Motor neuron (in vitro differentiated cells): ENCODE measurements at places on chromosomes 2 and 18.

GRCh38 chr2:71463342-71463654 is 9.9 kb downstream of the DYSF start:
- no peak for ATAC-seq

GRCh38 chr2:231713730-231714638 is 5.7 kb downstream of the PTMA start:
- ATAC-seq = peak; percentile 15

DNA sequence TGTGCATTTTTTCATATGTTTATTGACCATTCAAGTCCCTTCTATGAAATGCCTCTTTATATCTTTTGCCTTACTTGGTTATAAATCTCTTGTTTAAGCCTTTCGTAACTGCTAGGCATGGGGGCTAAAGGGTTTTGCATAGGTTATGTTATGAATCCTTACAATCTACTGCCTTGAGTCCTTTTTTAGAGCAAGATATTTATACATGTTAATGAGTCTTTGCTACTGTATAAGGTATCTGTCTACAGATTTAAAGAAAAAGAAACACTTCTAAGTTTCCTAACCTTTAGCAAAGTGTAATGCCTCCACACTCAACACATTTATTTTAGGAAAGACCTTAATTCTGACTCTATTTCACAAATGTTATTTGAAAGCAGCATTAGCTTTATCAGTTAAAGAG is 43.6 kb upstream of the XPO1 start:
- no peak for ATAC-seq

GRCh38 chr2:65373365-65373918 is 59.0 kb downstream of the SPRED2 start:
- ATAC-seq = no peak

DNA sequence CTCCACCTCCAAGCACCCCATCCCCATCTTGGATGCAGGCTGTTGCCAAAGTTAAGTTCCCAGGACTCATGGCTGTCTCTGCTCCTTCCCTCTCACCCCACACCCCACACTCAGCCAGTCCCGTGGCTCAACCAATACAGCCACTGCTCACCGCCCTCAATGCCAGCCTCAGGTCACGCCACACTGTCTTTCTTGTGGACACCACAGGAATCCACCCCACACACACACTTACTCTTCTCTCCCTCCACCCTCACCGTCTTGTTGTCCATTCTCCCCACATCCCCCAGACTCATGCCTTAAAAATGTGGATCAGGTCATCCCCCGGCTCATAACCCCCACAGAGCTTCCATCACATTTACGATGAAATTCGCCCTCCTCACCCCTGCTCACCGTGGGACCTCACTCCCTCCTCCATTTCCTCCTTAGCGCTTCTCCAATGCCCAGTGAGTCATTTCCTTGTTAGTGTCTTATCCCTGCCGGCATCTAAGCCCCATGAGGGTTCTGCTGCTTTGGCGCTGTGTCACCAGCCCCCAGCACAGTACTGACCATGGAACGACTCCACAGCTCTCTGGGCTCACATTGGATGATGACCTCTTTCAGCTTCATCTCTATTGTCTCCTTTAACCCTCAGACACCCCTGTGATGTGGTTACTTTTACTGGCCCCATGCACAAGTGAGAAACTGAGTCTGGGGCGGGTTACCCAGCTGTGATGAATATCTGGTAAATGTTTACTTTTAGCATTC is 13.8 kb downstream of the MLPH start:
- no peak for ATAC-seq

DNA sequence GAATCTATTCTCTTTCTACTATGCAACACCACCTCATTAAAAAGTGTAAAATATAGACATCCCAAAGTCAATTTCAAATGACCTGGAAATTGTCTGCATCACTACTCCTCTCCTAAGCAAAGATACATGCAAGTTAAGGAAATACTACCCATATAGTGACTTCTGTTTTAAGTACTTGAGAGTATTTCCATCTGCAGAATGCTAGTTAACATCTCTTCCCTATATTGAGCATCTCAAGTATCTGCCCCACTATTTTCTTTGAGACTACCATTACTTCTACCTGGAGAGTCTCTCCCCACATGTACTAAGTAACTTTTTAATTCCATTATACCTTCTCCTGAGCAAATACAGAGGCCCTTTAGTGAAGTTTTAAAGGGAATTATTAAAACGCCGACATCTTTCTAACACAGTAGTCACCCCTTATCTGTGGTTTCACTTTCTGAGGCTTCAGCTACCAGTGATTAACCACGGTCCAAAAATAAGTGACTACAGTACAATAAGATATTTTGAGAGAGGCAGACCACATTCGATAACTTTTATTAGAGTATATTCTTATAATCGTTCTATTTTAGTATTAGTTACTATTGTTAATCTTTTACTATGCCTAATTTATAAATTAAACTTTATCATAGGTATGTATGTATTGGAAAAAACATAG is 21.8 kb downstream of the CWC22 start:
- ATAC-seq = no peak

DNA sequence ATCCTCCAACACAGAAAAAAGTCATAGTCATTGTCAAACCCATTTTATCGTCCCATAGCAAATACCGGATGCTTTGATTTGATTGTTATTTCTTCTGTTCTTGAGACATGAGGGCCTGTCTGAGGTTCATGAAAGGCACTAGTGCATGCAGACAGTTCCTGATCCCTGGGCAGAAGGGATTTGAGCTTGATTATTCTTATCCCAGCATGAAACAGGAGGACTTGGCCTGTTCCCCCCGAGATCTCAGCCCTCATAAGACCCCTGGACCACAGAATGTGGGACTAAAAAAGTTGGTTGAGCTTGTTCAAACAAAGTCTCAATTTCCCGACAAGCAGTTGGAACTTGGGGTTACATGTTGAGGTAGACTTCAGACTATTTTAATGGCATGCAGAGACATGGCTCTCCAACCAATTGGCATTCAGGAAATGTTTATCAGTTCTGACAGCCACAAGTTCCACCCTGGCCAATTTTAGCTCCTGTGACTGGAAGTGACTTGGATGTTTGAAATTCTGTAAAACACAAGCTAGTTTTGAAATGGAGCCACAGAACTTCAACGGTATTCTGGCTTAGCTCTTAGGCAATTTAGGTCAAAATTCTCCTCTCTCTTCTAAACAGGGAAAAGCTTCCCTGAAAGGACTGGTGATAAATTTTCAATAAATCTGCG is 366.9 kb upstream of the SLC14A2 start:
- peak; percentile 90 for ATAC-seq

- ATAC-seq = no peak
Observed at GRCh38 chr2:37917281-37918228, 7.5 kb upstream of the RMDN2 start.

GRCh38 chr2:33628031-33628827 is 29.1 kb upstream of the FAM98A start:
- no peak for ATAC-seq

DNA sequence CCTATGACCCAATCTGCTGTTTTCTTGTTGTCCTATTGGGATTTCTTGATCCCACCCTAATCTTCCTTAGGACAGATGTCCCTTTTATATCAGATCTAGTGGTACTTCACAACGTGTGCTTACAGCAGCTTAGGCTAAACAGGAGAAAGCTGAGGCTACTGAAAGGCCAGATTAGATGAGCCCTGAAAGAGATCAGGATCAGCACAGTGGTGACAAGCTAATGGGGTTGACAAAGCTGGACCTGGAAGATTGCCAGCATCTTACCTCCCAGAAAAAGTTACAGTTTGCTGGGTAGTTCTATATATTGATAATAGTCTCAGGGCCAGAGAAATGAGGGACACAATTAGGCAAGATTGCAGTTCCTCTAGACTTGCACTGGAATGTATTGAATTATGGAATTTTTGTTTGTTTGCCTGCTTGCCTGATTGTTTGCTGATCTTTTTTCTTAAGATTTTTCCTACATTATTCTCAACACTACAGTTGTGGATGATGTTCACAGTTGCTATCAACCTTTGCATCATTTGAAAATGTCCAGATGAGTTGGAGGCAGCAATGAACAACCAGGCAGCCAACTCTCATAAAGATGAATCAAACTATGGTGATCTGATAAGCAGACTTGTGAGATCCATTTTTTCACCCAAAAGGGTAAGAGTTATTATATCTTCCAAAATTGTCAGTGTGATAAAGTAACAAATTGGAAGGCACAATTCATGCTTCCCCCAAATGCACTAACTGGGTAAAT is 49.1 kb upstream of the PIK3C3 start:
- ATAC-seq = no peak

DNA sequence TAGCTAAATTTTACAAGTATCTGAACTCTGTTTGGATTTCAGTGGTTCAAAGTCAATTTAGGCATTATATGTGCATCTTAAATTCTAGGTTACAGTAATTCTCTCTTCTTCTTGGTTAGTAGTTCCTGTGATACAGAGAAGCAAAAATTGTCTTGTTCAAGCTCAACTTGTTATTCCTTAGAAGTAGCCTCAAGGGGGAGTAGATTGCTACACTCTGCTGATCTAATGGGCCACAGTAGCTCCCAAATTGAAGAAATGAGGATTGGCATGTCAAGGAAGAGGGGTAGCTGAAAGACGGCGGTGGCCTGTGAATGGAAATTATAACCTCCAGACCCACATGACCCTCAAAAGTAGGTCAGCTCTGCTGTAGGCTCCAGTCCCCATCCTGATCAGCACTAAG is 334.7 kb downstream of the HRH4 start:
- ATAC-seq = no peak

GRCh38 chr2:22998359-22998758 is 386.6 kb upstream of the KLHL29 start:
- no peak for ATAC-seq
